Naive thymus-derived CD4-positive, alpha-beta T cell (primary cell): ENCODE measurements at places on chromosomes 13 and 19.

- no peaks in the 10 kb centered on the region for H3K4me1 ChIP-seq
- no peaks in the 10 kb centered on the region for H3K36me3 ChIP-seq
- no peak overlapping the region for H3K27ac ChIP-seq
- peaks cover 4% of the 10 kb centered on the region for H3K27me3 ChIP-seq
- DNase-seq = no peak
- no peak overlapping the region for H3K4me3 ChIP-seq
These were observed 2.5 kb downstream of the SLC1A6 start for GRCh38 chr19:14977128-14977527.

GRCh38 chr19:47601180-47601904, 7.6 kb upstream of the BICRA start:
- H3K36me3 ChIP-seq = no peaks in the 10 kb centered on the region
- peaks cover 7% of the 10 kb centered on the region for H3K4me1 ChIP-seq
- no peak overlapping the region for H3K27ac ChIP-seq
- no peak for DNase-seq

DNA sequence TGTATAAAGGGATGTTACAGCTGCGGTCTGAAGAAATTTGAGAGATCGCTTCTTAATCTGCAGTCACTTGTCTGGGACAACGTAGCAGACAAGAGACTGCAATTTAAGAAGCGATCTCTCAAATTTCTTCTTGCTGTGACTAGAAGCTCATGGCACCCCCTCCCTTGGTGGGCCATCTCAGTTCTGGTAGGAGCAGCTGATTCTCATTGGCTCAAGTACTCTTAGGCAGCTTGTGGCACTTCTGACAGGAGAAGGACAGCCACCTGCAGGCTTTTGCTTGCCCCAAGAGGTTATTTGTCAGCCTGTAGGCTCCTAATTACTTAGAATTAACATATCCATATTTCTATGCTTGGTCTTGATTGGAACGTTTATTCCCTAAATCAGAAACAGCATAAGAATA, 503.0 kb downstream of the DCT start:
- DNase-seq = no peak
- no peak overlapping the region for H3K27ac ChIP-seq
- no peaks in the 10 kb centered on the region for H3K4me1 ChIP-seq
- H3K4me3 ChIP-seq = no peak overlapping the region

- H3K4me1 ChIP-seq = no peaks in the 10 kb centered on the region
- no peak for DNase-seq
- no peaks in the 10 kb centered on the region for H3K36me3 ChIP-seq
- H3K27ac ChIP-seq = no peak overlapping the region
- no peaks in the 10 kb centered on the region for H3K27me3 ChIP-seq
These were observed 352.2 kb upstream of the OBI1 start for GRCh38 chr13:79011179-79011578.

DNA sequence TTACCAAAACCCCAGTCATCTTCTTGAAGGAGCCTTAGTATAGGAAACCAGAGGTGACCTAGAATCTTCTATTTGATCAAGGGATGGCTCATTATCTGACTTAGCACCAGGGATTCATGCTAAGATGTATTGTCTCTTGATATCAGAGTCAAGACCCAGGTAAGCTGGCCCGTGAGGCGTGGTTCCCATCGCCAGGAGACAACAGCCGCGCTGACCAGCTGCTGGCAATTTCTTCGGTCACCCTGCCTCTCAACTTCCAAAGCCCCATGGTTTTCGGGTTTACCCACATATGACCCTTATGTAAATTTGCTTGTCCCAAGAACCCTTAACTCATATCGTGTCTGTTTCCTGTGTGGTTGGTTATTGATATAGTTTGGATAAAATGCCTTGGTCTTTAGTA, 77.7 kb upstream of the VSTM2B start:
- no peak overlapping the region for H3K4me3 ChIP-seq
- DNase-seq = no peak
- no peaks in the 10 kb centered on the region for H3K36me3 ChIP-seq
- no peak overlapping the region for H3K27ac ChIP-seq
- H3K4me1 ChIP-seq = no peaks in the 10 kb centered on the region
